ENCODE measurements at places on chromosomes 6 and 20.

- H3K4me1 ChIP-seq: peaks cover 20% of the 10 kb centered on the region
- H3K27ac ChIP-seq: peak overlapping the region; percentile 45
- no peak overlapping the region for H3K4me3 ChIP-seq
- no peaks in the 10 kb centered on the region for H3K27me3 ChIP-seq
- H3K36me3 ChIP-seq: no peaks in the 10 kb centered on the region
- DNase-seq: no peak
Measured at GRCh38 chr6:84525907-84526306, 238.5 kb downstream of the TBX18 start.

DNA sequence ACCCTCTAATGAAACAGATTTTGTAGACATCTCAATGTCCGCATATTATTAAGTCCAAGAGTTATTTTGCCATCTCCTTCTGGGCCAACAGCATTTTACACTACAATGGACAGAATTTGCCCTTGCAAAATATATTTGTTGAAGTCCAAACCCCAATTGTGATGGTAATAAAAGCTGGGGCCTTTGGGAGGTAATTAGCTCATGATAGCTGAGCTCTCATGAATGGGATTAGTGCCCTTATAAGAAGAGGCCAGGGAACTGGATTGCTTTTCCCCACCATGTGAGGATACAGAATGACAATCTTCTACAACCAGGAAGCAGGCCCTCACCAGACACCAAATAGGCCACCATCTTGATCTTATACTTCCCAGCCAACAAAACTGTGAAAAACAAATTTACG, 44.9 kb upstream of the MTRF1L start:
- no peak overlapping the region for H3K27ac ChIP-seq
- no peak overlapping the region for H3K4me3 ChIP-seq
- no peaks in the 10 kb centered on the region for H3K4me1 ChIP-seq

DNA sequence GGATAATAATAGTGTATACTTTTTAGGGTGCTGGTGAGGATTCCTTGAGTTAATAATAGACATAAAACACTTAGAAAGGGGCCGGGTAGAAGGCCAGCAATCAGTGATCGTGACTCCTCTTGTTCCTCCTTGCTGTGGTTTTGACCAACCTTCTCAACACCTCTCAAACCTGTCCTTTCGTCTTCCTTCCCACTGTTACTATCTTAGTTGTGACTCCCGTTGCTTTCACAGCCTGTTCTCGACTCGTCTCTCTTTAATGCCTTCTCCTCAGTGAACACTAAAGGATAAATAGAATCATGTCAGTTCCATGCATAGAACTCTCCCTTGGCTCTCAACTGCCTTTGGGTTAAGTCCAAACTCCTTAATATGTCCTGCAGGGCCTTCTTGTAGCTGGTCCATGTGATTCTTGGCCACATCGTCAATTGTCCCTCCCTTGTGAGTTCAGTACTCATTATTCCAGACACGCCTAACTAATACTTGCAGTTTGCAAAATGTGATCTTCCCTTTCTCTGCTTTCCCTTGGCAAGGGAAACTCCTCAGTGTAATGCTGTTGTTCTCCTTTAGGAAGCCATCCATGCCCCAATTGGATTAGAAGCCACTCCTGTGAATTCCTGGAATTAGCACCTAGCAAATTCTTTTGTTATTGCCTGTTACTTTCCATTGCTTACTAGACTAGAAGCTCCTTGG, 164.9 kb downstream of the UTRN start:
- no peak overlapping the region for H3K27ac ChIP-seq
- DNase-seq: no peak
- H3K27me3 ChIP-seq: no peaks in the 10 kb centered on the region
- H3K4me3 ChIP-seq: no peak overlapping the region
- no peaks in the 10 kb centered on the region for H3K4me1 ChIP-seq
- H3K36me3 ChIP-seq: peaks cover 61% of the 10 kb centered on the region

DNA sequence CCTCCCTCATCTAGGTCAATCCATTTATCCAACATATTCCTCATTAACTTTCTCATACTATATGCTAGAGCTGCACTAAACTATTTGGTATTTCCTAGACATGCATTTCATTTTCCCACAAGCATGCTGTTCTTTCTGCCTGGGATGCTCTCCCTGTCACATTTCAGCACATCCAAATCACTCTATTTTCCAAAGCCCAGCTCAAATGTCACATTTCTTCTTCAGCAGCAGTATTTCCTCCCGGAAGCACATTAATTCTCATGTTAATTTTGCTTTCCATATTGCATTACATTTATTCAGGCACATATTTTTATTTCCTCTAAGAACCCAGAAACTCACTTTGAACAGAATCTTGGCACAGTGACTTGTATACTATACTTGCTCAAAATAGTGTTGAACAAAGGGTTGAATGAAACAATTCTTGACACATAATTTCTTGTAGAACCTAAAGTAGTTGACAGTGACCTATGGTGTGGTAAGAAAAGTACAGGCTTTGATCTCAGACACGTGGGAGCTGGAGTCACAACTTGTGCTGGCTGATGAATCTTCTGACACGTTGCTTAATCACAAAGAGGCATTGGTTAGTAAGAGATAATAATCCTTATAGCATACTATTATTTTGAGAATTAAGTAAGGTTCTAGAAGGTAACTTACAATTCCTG, 30.8 kb upstream of the CD2AP start:
- no peak overlapping the region for H3K4me3 ChIP-seq
- DNase-seq: no peak
- H3K27me3 ChIP-seq: no peaks in the 10 kb centered on the region
- H3K36me3 ChIP-seq: no peaks in the 10 kb centered on the region
- H3K27ac ChIP-seq: no peak overlapping the region
- no peaks in the 10 kb centered on the region for H3K4me1 ChIP-seq

GRCh38 chr20:34537651-34538050, 20.9 kb upstream of the MAP1LC3A start:
- no peak overlapping the region for H3K4me3 ChIP-seq
- no peaks in the 10 kb centered on the region for H3K27me3 ChIP-seq
- H3K27ac ChIP-seq: no peak overlapping the region
- peaks cover 93% of the 10 kb centered on the region for H3K36me3 ChIP-seq
- no peak for DNase-seq
- no peaks in the 10 kb centered on the region for H3K4me1 ChIP-seq

DNA sequence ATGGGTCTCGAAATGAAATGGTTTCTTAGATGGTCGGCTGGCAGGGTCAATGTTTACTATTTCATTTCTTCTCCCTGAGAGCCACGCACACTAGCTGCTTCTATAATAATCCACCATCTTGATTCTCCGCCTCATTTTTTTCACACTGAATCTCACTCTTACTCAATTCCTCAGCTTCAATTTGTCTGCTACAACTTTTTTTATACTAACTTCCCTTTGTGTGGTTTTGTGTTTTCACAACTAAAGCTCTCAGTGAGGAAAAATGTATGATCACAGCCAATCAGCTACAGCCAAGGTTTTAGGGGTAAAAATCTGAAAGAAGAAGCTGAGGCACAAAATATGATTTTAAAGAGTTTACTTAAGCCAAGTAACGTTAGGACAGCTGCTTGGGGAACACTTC, 1309.4 kb downstream of the EPHA7 start:
- H3K4me3 ChIP-seq: no peak overlapping the region
- no peak overlapping the region for H3K27ac ChIP-seq
- DNase-seq: no peak
- no peaks in the 10 kb centered on the region for H3K27me3 ChIP-seq
- H3K4me1 ChIP-seq: no peaks in the 10 kb centered on the region
- no peaks in the 10 kb centered on the region for H3K36me3 ChIP-seq

- no peaks in the 10 kb centered on the region for H3K27me3 ChIP-seq
- H3K4me3 ChIP-seq: no peak overlapping the region
- no peak for DNase-seq
- H3K27ac ChIP-seq: no peak overlapping the region
- no peaks in the 10 kb centered on the region for H3K4me1 ChIP-seq
- H3K36me3 ChIP-seq: no peaks in the 10 kb centered on the region
Measured at GRCh38 chr6:71707059-71707458, 179.3 kb upstream of the RIMS1 start.

DNA sequence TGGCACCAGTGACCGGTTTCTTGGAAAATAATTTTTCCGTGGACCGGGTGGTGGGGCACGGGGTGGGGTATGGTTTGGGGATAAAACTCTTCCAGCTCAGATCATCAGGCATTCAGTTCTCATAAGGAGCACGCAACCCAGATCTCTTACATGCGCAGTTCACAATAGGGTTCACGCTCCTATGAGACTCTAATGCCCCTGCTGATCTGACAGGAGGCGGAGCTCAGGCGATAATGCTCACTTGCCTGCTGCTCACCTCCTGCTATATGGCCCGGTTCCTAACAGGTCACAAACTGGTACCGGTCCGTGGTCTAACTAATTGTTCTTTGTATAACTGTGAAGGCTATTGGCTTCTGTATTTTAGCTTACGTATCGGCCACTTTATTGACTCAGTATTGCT, 51.7 kb downstream of the VSTM2L start:
- no peak for DNase-seq
- H3K27me3 ChIP-seq: peaks cover 6% of the 10 kb centered on the region
- no peak overlapping the region for H3K4me3 ChIP-seq
- no peaks in the 10 kb centered on the region for H3K36me3 ChIP-seq
- no peak overlapping the region for H3K27ac ChIP-seq
- no peaks in the 10 kb centered on the region for H3K4me1 ChIP-seq

GRCh38 chr6:170158296-170159021, 132.4 kb downstream of the DLL1 start:
- H3K27ac ChIP-seq: no peak overlapping the region
- no peaks in the 10 kb centered on the region for H3K4me1 ChIP-seq
- no peaks in the 10 kb centered on the region for H3K27me3 ChIP-seq
- no peaks in the 10 kb centered on the region for H3K36me3 ChIP-seq
- no peak overlapping the region for H3K4me3 ChIP-seq

GRCh38 chr20:33640287-33640686, 21.8 kb upstream of the C20orf144 start:
- H3K27ac ChIP-seq: no peak overlapping the region
- no peak for DNase-seq
- H3K27me3 ChIP-seq: no peaks in the 10 kb centered on the region
- no peak overlapping the region for H3K4me3 ChIP-seq

DNA sequence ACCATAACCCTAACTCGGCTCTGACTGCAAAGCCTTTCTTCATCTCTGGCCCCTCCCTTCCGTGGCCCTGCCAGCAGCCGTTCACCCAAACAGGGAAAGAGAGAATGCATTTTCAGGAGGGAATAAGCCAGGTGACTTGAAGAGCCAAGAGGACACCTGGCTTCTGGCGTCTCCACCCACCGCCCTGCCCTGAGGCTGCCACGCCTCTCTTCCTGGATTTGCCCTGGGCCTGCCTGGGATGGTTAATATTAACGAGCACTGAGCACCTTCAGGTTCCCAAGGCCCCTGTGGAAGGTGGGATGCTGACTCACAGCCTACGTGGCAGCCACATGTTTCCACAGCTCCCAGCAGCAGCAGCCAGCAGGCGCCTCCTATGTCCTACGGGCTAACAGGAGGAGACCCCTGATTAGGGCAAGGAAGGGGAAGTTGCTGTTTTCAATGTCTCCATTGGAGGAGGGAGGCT, 138.0 kb upstream of the RREB1 start:
- H3K4me1 ChIP-seq: no peaks in the 10 kb centered on the region
- H3K27ac ChIP-seq: no peak overlapping the region
- no peak overlapping the region for H3K4me3 ChIP-seq
- DNase-seq: no peak

- H3K4me3 ChIP-seq: no peak overlapping the region
- no peaks in the 10 kb centered on the region for H3K27me3 ChIP-seq
- H3K36me3 ChIP-seq: no peaks in the 10 kb centered on the region
- no peak overlapping the region for H3K27ac ChIP-seq
- H3K4me1 ChIP-seq: no peaks in the 10 kb centered on the region
Measured at GRCh38 chr6:74805916-74806696, 399.7 kb downstream of the COL12A1 start.

- peaks cover 12% of the 10 kb centered on the region for H3K27me3 ChIP-seq
- H3K4me3 ChIP-seq: no peak overlapping the region
- H3K27ac ChIP-seq: no peak overlapping the region
Measured at GRCh38 chr20:23634985-23635767, 2.6 kb downstream of the CST3 start.

- H3K4me1 ChIP-seq: peaks cover 10% of the 10 kb centered on the region
- H3K36me3 ChIP-seq: no peaks in the 10 kb centered on the region
- no peak overlapping the region for H3K4me3 ChIP-seq
- peak; percentile 83 for DNase-seq
- peaks cover 48% of the 10 kb centered on the region for H3K27me3 ChIP-seq
Measured at GRCh38 chr20:57657535-57658446, 37.6 kb upstream of the ZBP1 start.

GRCh38 chr20:45781391-45781931, 10.2 kb downstream of the WFDC3 start:
- peaks cover 7% of the 10 kb centered on the region for H3K27me3 ChIP-seq
- DNase-seq: no peak
- no peaks in the 10 kb centered on the region for H3K36me3 ChIP-seq
- no peaks in the 10 kb centered on the region for H3K4me1 ChIP-seq

DNA sequence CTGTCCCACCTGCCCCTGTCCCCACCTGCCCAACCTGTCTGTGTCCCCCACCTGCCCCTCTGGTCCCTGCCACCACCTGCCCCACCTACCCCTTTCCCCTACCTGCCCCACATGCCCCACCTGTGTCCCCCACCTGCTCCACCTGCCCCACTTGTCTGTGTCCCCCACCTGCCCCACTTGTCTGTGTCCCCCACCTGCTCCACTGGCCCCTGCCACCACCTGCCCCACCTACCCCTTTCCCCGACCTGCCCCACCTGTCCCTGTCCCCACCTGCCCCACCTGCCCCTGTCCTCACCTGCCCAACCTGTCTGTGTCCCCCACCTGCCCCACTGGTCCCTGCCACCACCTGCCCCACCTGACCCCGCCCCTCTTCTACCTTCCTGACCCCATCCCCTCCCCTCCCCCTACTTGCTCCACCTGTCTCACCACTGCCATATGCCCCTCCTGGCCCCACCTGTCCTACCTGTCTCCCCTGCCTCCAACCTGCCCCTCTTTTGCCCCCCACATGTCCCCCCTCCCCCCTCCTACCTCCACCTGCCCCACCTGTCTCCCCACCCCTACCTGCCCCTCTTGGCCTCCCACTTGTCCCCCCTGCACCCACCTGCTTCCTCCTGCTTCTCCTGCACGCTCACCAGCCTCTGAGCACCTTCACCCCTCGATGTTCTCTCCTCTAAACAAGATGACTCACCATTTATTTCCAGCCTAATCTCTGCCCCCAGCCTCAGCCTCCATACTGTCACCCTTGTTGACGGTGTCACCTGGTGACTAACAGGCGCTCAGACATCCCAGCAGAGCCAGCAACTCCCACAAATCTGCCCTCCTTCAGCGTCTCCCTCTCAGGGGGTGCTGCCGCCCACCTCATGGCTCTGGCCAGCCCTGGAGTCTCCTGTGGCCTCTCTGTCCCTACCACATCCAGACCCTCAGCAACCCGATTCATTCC, 5.6 kb upstream of the MYT1 start:
- no peaks in the 10 kb centered on the region for H3K4me1 ChIP-seq
- no peak overlapping the region for H3K27ac ChIP-seq
- no peak overlapping the region for H3K4me3 ChIP-seq
- no peak for DNase-seq
- H3K36me3 ChIP-seq: no peaks in the 10 kb centered on the region

DNA sequence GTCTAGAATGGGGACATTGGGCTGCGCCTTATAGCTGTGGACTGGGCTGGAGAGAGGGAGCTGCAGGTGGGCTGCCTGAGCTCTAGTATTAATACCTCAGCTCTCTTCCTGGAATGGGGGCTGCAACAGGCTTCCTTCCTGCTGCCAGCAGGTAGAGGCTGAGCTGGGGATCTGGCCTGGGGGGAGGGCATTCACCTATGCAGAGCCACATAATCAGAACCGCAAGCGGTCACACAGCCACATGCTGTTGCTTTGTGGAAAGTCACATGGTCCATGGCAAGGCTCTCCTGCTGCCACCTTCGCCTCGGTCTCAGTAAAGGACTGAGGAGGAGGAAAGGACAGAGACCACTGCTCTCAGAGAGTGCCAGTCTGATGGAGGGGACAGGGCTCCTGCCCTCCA, 35.7 kb downstream of the ITPR3 start:
- H3K36me3 ChIP-seq: peaks cover 64% of the 10 kb centered on the region
- no peaks in the 10 kb centered on the region for H3K4me1 ChIP-seq
- H3K27ac ChIP-seq: no peak overlapping the region
- H3K27me3 ChIP-seq: no peaks in the 10 kb centered on the region
- H3K4me3 ChIP-seq: no peak overlapping the region
- DNase-seq: no peak

All from DND-41 (cell line).